Karpas-422 (cell line): ENCODE measurements at places on chromosomes 4 and X.

GRCh38 chr4:101066626-101067170 is 280.6 kb downstream of the PPP3CA start:
- H3K27me3 ChIP-seq, result no peaks in the 10 kb centered on the region
- no peak for DNase-seq
- H3K36me3 ChIP-seq, result no peaks in the 10 kb centered on the region
- H3K4me1 ChIP-seq, result no peaks in the 10 kb centered on the region

GRCh38 chr4:2936773-2937145 is 26.4 kb downstream of the NOP14 start:
- peaks cover 21% of the 10 kb centered on the region for H3K36me3 ChIP-seq
- peak; percentile 57 for DNase-seq
- H3K4me1 ChIP-seq, result peaks cover 47% of the 10 kb centered on the region
- H3K27ac ChIP-seq, result peak overlapping the region; percentile 38

DNA sequence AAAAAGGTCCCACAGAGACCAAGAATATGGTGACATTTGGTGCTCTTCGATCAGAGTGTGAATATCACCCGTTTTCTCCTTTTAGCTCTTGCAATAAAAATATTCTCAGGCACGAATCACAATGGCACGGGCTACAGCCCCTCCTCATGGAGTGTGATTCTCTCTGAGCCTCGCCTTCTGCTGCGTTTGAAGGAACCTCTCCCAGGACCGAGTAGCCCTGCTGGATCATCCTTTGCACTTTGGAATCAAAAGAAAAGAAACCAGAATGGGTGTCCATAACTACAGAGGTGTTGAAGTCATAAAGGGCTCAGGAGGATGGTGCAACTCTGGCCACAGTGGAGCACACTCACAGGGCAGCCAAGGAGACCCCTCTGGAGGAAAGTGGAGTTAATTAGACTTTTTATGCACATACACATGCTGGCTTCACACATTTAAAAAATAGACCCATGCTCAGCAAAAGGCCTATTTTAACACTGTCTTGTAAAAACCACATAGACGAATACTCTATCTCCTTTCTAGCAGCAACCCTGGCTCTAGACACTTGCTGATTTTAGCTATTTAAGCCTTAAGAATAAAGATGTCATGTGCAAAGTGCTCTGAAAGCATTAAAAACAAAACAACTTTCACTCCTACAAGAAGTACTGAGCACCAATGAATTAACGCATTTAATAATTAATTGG is 19.1 kb downstream of the MAML3 start:
- H3K27ac ChIP-seq, result no peak overlapping the region
- no peaks in the 10 kb centered on the region for H3K27me3 ChIP-seq
- no peak overlapping the region for H3K4me3 ChIP-seq

- no peaks in the 10 kb centered on the region for H3K4me1 ChIP-seq
- H3K27me3 ChIP-seq, result no peaks in the 10 kb centered on the region
- DNase-seq, result no peak
- no peak overlapping the region for H3K4me3 ChIP-seq
- no peak overlapping the region for H3K27ac ChIP-seq
These were observed 41.6 kb downstream of the APBB2 start for GRCh38 chr4:41172786-41173185.

DNA sequence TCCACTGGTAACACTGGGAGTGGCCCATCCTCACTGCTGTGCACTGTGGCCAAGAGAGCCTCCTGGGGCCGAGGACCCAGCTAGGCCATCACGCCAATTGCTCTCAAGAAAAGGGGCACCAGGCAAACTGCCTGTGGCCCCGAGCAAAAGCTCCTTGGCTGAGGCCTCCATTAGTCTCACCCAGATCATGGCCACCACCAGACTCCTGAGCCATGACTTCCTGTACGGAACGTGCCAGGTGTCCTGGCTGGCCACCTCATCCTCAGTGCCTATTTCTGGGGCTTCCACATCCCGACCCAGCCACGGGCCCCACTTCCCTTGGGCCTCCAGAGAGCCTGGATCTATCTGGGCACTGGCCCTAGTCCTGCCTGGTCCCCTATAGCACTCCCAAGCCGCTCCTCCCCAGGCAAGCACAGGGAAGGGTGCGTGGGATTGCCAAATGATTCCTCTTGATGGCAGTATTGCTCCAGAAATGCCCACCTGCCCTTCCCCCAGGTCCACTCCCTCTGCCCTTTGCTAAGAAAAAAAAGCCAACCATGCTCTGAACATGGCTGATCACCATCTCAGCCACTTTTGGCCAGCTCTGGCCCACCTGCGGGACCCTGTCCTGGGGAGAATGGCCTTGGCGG is 212.6 kb upstream of the AGTR2 start:
- no peaks in the 10 kb centered on the region for H3K36me3 ChIP-seq
- no peak overlapping the region for H3K27ac ChIP-seq
- DNase-seq, result peak; percentile 79
- H3K27me3 ChIP-seq, result no peaks in the 10 kb centered on the region
- peaks cover 11% of the 10 kb centered on the region for H3K4me1 ChIP-seq

- no peak for DNase-seq
- no peak overlapping the region for H3K27ac ChIP-seq
- H3K36me3 ChIP-seq, result no peaks in the 10 kb centered on the region
- H3K4me1 ChIP-seq, result no peaks in the 10 kb centered on the region
These were observed 123.8 kb upstream of the FAM9C start for GRCh38 chrX:13168269-13168668.

GRCh38 chr4:101763576-101763975 is 27.0 kb upstream of the BANK1 start:
- DNase-seq, result no peak
- H3K27me3 ChIP-seq, result no peaks in the 10 kb centered on the region

GRCh38 chr4:181162676-181163075 is 1080.5 kb upstream of the TENM3 start:
- H3K36me3 ChIP-seq, result no peaks in the 10 kb centered on the region
- no peak for DNase-seq
- H3K27ac ChIP-seq, result no peak overlapping the region
- H3K4me3 ChIP-seq, result no peak overlapping the region
- H3K27me3 ChIP-seq, result no peaks in the 10 kb centered on the region

- no peak overlapping the region for H3K4me3 ChIP-seq
- no peaks in the 10 kb centered on the region for H3K36me3 ChIP-seq
- no peaks in the 10 kb centered on the region for H3K27me3 ChIP-seq
- DNase-seq, result no peak
- H3K27ac ChIP-seq, result no peak overlapping the region
- no peaks in the 10 kb centered on the region for H3K4me1 ChIP-seq
These were observed 245.7 kb downstream of the ANTXR2 start for GRCh38 chr4:79827283-79827682.

DNA sequence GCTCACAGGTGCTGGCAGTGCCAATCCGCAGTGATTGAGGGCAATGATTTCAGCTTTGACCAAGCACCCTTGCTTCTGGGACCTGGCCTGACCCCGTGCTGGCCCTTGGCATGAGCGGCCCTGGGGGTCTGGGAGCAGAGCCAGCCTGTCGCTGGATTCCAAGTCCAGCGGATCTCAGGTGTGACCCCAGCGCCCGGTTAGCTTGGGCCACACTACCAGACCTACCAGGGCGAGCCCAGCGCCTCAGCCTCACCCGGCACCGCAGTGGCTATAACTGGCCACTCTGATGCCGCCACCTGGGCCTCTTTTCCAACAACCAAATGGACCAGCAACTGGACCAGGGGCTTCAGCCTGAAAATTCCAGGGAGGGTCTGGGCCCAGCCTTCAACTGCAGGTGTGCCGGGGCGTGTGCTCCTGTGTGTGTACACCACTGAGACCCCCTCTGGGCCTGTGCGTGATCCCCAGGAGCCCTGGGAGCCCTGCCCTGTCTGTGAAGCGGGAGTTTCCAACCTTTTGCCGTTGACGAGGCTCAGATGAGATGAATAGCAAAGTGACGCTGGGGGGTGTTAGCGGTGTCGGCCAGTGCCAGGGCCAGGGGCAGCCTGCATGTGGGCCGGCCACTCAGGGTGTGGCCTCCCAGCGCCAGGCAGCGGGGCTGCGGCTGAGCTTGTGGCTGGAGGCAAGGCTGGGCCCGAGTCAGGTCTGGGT is 658 bp downstream of the SH3TC1 start:
- no peak overlapping the region for H3K27ac ChIP-seq
- DNase-seq, result no peak
- no peaks in the 10 kb centered on the region for H3K36me3 ChIP-seq
- H3K4me3 ChIP-seq, result peak overlapping the region; percentile 61

GRCh38 chr4:113587640-113588275 is 173.8 kb downstream of the CAMK2D start:
- peaks cover 4% of the 10 kb centered on the region; the same call in 1 of the 2 replicates for H3K36me3 ChIP-seq
- no peaks in the 10 kb centered on the region for H3K27me3 ChIP-seq
- no peak for DNase-seq
- peaks cover 98% of the 10 kb centered on the region for H3K4me1 ChIP-seq

DNA sequence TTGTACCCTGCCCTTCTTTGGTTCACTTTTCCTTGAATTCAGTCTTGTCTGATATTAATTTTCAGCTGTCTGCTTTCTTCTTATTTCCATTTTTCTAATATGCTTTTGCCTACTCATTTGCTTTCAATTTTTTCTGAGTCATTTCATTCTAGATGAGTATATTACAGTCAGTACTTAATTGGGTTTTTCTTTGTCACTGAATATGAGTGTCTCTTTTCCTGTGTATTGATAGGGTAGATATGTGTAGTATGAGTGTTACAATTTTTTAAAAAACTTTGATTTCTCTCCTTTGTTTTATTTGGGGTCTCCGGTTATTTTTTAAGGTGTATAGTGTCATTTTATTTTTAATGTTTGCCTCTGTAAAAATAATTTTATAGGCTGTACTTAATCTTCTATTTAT is 222.2 kb downstream of the IDS start:
- no peak overlapping the region for H3K27ac ChIP-seq
- no peaks in the 10 kb centered on the region for H3K36me3 ChIP-seq
- peaks cover 5% of the 10 kb centered on the region for H3K4me1 ChIP-seq
- H3K27me3 ChIP-seq, result no peaks in the 10 kb centered on the region
- H3K4me3 ChIP-seq, result no peak overlapping the region

DNA sequence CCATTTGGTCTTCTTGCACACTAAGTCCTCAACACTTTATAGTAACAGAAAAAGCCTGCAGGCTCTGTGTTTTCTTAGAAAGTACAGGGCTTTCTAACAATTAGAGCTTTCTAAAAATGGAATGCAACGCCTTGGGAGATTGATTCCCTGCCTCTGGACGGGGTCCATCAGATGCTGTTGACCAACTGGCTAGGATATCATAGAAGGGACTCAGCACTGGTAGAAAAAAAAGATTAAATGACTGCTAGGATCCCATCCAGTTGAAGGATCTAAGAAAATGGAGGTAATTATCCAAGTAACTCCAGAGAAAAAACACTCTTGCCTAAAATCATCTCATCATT is 39.5 kb downstream of the USP46 start:
- DNase-seq, result no peak
- H3K27ac ChIP-seq, result no peak overlapping the region
- peaks cover 4% of the 10 kb centered on the region; the same call in 1 of the 2 replicates for H3K4me1 ChIP-seq
- H3K36me3 ChIP-seq, result no peaks in the 10 kb centered on the region

- H3K4me3 ChIP-seq, result no peak overlapping the region
- DNase-seq, result no peak
- no peak overlapping the region for H3K27ac ChIP-seq
- peaks cover 6% of the 10 kb centered on the region; the same call in 1 of the 2 replicates for H3K4me1 ChIP-seq
- H3K27me3 ChIP-seq, result no peaks in the 10 kb centered on the region
- no peaks in the 10 kb centered on the region for H3K36me3 ChIP-seq
These were observed 172.8 kb downstream of the SMIM20 start for GRCh38 chr4:26086621-26087441.

DNA sequence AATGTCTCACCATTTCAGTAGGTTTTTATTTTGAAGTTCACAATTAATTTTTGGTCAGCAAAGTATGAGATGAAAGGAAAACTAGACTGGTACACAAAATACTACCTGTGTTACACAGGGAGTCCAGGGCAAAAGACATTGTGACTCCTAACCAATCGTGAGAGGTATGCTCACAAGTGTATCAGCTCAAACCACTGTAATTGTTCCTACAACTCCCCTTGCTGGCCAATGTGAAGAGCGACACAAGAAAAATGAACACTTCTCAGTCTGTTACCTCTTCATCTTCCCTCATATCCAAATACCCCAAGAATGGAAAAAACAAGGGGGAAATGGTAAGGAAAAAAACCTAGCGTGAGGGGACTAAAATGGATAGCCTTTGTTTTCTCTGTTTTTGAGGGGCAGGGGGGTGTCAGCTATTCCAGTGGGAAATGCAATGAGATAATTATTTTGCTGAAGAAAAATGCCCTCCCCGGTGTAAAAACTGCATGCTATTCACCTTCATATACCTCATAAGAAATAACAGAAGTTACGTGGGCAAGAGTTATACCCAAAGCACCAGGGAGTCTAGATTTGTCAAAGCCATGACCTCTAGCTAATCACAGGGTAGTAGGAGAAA is 30.6 kb upstream of the NSUN7 start:
- H3K4me3 ChIP-seq, result no peak overlapping the region
- peak; percentile 61 for DNase-seq
- no peaks in the 10 kb centered on the region for H3K27me3 ChIP-seq
